ENCODE measurements at places on chromosomes 16 and 17.

DNA sequence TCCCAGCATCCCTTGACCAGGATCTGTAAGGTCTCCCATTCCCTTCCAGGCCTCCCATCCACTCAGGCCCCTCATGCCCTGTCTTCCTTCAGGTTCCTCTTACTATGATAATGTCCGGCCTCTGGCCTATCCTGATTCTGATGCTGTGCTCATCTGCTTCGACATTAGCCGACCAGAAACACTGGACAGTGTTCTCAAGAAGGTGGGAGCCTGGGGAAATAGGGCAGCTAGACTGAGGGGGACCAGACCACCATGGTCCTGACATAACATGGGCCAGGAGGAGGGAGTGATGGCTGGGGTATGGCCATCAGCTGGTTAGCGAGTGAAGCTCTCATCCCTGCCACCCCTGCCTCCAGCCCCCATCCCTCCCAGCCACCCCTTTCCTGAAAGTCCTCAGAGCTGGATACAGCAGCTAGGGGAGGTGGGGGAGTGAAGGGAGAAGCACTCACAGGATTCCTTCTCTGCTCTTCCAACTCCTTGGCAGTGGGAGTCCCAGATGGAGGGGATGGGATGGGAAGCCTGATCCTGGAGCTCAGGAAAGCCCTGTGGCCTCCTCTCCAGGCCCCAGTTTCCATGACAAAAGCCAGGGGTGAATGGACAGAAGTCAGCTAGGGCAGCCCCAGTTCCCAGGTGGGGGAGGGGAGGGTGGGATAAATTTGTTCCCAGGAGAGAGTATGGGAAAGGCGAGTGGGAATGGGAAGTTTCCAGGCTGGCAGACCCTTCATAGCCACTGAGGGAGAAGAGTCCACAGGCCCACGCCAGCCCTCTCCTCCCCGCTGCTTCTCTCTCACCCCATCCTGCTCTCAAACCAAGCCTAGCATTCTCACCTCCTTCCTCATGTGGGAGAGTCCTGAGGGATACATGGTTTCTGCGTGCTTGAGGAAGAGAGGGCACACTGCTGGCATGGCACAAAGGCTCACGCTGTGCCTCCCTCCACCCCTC, 2.3 kb downstream of the RND2 start:
- DNase-seq: no peak

DNA sequence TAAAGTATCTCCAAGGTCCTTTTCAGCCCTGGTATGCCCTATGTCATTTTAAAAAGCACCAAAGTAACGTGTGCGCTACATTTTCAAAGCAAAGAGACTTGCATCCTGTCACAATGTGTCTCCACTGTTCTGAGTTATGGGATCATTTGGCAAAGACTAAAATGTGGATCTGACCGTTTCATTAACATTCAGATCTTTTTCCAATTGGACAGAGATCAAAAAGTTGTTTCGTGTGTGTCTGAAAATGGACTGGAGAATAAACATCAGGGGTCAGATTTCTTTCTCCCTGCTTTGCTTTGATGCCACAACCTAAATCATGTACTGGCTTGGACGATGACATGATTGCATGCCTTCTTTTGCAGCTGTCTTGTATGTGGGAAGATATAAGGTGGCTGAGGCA, 136.0 kb upstream of the NOG start:
- no peak for DNase-seq

DNA sequence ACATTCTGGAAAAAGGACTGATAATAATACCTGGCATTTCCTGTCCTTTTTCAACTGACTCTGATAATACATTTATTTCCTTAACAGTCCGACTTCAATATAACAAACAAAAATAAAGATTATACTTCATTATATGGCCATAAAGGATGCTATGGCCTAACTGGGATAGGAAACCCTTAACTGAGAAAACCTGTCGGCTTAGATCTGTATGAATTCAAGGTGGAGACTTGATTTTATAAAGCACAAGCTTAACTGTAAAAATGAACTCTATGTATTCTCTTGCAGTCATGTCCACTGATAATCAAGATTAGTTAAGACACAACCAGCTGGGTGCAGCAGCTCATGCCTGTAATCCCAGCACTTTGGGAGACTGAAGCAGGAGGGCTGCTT, 102.2 kb downstream of the MYO1D start:
- no peak for DNase-seq

DNA sequence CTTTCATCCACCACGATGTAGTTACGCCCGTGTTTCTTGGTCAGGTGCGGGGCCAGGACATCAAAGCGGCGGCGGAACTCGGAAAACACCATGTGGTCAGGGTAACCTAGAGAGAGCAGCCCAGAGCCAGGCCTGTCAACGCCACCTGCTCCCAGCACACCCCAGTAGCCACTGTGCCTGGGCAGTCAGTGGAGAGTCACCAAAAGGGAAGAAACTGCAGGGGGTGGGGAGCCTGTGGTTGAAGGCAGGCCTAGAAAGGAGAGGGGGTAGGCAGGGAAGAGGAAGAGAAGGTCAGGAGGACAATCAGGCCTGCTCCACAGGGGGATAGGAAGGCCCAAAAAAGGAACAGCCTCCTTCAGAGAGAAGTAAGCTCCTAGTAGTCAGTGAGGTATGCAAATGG, 64.1 kb downstream of the PIPOX start:
- DNase-seq: no peak

DNA sequence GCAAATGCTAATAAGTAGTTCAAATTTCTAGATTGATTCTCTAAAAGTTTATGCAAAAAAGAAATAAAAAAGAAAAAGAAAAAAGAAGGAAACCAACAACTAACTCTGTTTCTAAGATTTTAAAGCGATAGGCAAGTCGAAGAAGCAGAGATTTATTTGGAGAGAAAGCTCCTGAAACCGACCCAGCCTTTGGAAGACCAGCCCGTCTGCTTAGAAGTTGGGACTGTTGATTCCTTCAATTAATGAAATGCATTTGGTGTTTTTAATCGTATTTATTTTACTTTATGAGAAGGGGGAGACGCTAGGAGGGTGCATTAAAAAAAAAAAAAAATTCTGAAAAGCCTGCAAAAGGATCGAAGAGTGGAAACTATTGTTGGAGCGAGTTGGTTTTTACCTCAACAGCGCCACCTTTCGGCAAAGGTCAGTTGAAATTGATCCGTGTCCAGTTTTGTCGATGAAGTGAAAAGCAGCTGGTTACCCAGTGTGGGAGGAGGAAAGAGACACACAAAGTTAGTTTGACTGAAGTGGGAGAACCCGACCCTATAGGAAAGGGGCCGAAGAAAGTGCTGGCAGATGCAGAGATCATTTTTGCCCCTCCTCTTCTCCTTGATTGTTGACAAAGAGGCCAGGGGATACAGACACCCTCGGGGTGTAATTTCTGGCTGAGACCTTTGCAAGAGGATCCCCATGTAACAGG, 1.5 kb upstream of the MAF start:
- peak; percentile 68 for DNase-seq

DNA sequence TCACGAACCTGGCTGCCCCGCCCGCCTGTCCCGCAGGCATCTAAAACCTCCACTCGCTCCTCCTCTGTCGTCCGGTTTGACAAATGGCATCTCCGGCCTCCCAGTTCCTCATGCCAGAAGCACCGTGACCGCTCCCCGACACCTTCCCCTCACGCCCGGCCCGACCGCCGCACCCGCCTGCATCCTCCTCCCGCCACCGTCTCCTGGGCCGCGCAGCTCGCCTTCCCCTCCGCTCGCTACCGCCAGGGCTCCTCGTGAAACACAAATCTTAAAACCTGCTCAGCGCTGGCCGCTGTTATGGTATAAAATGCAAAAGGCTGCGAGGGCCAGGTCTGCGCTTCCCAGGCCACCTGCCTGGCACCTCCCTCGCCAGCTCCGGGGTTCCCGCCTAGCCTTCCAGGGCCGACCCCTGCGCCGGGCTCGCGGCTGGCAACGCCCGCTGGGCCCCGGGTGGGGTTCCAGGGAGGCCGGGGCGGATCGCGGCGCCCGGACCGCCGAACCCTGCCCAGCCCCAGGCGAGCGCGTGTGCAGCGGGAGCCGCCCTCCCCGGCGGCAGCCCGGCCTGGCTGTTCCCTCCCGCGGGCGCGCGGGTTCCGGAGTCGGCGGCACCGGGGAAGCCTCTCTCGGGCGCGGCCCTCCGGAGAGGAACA, 488 bp downstream of the SPSB3 start:
- DNase-seq: no peak

GRCh38 chr16:3873482-3874173, 6.9 kb downstream of the CREBBP start:
- DNase-seq: no peak

All from SHP77 (cell line).